ENCODE measurements at places on chromosomes 4 and X.

- no peak for DNase-seq
Measured at GRCh38 chr4:1938027-1938426, 66.8 kb downstream of the NSD2 start.

DNA sequence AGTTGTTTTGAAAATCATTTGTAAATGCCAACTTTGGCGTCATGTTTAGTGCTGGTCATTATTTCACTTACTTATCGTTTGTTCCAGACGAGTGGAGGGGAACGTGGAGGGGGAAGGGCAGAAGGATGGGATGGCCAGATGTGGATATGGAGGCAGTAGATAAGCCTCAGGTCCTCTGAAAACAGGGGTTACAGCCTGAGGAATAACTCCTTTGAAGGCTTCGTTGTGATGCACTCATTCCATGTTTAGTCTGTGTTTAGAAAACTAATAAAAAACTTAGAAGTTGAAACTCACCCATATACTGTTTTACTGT is 1.1 kb downstream of the MOB1B start:
- DNase-seq, result no peak

DNA sequence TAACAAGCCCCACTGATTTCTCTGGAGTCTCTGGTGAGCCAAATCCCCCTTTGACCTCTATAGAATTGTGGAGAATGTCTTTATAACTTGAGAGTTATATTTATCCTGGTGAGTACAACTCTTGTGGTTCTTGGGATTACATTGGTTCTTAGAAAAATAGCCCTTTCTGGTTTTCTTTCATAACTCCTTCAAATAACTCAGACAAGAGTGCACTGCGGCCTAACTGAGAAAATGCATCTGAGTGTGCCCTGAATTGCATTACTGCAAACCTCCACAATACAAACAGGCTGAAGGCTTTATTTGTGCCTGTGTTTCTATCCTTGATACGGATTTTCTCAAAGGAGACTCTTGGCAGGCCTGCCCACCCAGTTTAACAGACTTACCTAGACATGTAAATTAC is 2.7 kb downstream of the BEX3 start:
- DNase-seq, result no peak

- DNase-seq, result no peak
Measured at GRCh38 chr4:184850431-184851199, 24.8 kb upstream of the ACSL1 start.

DNA sequence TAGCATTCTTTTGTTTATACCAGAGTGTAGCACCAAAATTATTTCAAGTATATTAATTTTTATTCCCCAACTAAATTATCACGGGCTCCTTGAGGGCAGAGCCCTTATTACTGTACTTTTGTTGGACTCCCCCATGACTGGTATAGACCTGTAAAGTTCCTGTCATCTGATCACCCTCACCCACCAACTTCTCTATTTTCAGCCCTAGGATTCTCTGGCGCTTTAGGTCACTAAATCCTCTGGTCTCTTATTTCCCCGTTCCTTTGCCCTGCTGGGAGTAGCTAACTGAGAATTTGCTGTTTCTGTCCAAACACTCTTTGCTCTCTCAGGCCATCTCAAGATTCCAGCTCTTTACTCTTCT is 3.2 kb upstream of the XKRX start:
- DNase-seq, result no peak

- no peak for DNase-seq
Measured at GRCh38 chr4:94714365-94715160, 43.2 kb upstream of the BMPR1B start.

GRCh38 chr4:169341490-169341889 is 70.7 kb upstream of the SH3RF1 start:
- no peak for DNase-seq

- DNase-seq, result no peak
Measured at GRCh38 chr4:8428288-8429097, 12.0 kb downstream of the ACOX3 start.

DNA sequence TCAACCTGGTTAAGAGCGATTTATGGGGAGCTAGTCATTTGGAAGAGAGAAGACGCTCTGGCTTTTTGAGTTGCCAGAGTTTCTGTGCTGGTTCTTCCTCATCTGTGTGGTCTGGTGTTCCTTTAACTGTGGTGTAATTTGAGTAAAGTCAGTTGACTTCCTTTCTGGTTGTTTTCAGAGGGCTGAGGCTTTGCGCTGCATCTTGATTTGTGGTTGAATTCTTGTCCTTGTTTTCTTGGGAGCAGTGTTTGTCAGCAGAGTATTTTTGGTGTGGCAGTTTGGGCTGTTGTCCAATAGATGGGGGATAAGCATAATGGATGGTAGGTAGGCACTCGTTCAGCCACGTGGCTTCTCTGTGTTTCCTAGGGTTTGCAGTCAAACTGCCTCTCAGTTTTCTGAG is 2143.2 kb upstream of the TENM3 start:
- no peak for DNase-seq

- DNase-seq, result no peak
Measured at GRCh38 chr4:113893546-113893945, 85.9 kb downstream of the ARSJ start.
